ENCODE measurements at places on chromosomes 1 and 21. TPM values are rescaled to one million over a fixed set of nuclear protein-coding genes. Genes with fewer than 3 reads are reported as not detected.

- no peak overlapping the region for H3K4me3 ChIP-seq
- no peak overlapping the region for H3K27ac ChIP-seq
- no peak for DNase-seq
- no peaks in the 10 kb centered on the region for H3K27me3 ChIP-seq
- no peaks in the 10 kb centered on the region for H3K36me3 ChIP-seq
These were observed 10.3 kb downstream of the UTS2 start for GRCh38 chr1:7842517-7842916.

Gene TPTE
- not detected for total RNA-seq

DNA sequence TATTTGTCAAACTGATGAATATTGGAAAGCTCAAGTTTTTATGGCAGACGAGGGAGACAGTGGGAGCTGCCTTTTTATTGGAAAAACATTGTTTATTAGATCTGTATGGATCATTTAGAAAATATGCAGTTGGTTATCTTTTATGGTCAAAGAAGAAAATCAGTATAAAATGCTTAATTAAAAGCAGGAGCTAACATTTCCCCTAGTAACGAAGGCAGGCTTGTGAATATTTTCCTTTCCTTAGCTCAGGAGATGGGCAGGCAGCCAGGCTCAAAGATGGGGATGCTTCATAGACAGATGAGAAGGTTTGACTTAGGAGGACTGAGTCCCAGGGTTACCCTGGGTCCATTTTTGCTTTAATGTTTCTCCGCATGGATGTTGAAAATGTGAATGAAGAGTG, 26.0 kb downstream of the ROR1 start:
- no peaks in the 10 kb centered on the region for H3K4me1 ChIP-seq
- H3K4me3 ChIP-seq, result no peak overlapping the region
- H3K27ac ChIP-seq, result no peak overlapping the region
- DNase-seq, result no peak

GRCh38 chr1:21901473-21901847, 35.6 kb downstream of the HSPG2 start:
- peaks cover 12% of the 10 kb centered on the region for H3K4me1 ChIP-seq
- H3K27me3 ChIP-seq, result no peaks in the 10 kb centered on the region
- no peak for DNase-seq
- no peak overlapping the region for H3K4me3 ChIP-seq
- no peak overlapping the region for H3K27ac ChIP-seq

DNA sequence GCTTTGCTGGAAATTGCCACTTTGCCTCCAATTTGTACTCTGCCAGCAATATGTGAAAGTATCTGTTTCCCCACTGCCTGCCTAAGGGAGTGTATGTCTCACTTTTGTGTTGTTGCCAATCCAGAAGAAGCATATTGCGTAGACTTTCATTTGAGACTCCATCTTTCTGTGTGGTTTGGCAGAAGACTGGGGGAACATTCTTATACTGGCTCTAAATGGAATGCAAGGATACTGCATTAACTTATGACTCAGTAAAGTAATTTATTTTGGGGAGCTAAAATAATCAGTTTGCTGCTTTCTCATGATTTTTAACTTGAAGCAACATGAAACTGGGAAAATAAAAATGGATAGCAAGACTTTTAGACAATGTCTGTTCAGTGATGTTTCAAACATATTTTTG, 107.7 kb upstream of the TMPRSS2 start:
- H3K27ac ChIP-seq, result peak overlapping the region; percentile 15
- H3K36me3 ChIP-seq, result no peaks in the 10 kb centered on the region
- DNase-seq, result no peak
- H3K4me1 ChIP-seq, result peaks cover 4% of the 10 kb centered on the region
- H3K27me3 ChIP-seq, result no peaks in the 10 kb centered on the region

- H3K4me3 ChIP-seq, result no peak overlapping the region
- H3K36me3 ChIP-seq, result no peaks in the 10 kb centered on the region
- peak overlapping the region; percentile 62 for H3K27ac ChIP-seq
- H3K27me3 ChIP-seq, result no peaks in the 10 kb centered on the region
- no peaks in the 10 kb centered on the region for H3K4me1 ChIP-seq
These were observed 64.1 kb downstream of the PEX14 start for GRCh38 chr1:10538646-10539355.

GRCh38 chr1:210372931-210373627, 44.4 kb downstream of the HHAT start:
- no peaks in the 10 kb centered on the region for H3K36me3 ChIP-seq
- no peak for DNase-seq
- no peaks in the 10 kb centered on the region for H3K27me3 ChIP-seq
- H3K27ac ChIP-seq, result no peak overlapping the region
- H3K4me1 ChIP-seq, result no peaks in the 10 kb centered on the region

Gene FMO3
- total RNA-seq, result 3.2 TPM

GRCh38 chr1:203673550-203674411, 47.1 kb downstream of the ATP2B4 start:
- peaks cover 19% of the 10 kb centered on the region for H3K4me1 ChIP-seq
- H3K4me3 ChIP-seq, result no peak overlapping the region
- no peaks in the 10 kb centered on the region for H3K36me3 ChIP-seq
- no peaks in the 10 kb centered on the region for H3K27me3 ChIP-seq
- peak; percentile 57 for DNase-seq

- no peak overlapping the region for H3K4me3 ChIP-seq
- H3K4me1 ChIP-seq, result no peaks in the 10 kb centered on the region
- H3K27me3 ChIP-seq, result no peaks in the 10 kb centered on the region
- no peak overlapping the region for H3K27ac ChIP-seq
These were observed 1628.9 kb upstream of the PRMT6 start for GRCh38 chr1:105427543-105427942.

Gene RPE65
- not detected for total RNA-seq

DNA sequence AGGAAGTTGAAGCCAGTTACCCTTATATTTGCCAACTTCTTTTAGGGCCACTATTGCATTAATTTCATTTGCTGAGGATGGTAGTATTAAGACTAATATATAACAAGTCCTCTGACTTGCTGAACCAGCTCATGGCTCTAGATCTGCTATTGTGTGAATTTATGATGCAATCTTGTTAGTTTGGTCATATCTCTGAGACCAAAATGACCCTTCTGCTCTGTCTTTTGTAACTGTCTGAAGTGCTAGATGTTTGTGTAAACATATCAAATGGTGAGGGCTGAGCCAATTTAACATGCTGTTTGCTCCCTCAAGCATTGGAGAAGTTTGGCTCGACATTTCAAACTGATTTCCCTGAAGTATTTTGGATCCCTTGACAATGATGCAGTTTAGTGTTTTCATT, 106.9 kb upstream of the PTGFR start:
- no peak overlapping the region for H3K27ac ChIP-seq
- no peaks in the 10 kb centered on the region for H3K36me3 ChIP-seq
- H3K27me3 ChIP-seq, result no peaks in the 10 kb centered on the region

DNA sequence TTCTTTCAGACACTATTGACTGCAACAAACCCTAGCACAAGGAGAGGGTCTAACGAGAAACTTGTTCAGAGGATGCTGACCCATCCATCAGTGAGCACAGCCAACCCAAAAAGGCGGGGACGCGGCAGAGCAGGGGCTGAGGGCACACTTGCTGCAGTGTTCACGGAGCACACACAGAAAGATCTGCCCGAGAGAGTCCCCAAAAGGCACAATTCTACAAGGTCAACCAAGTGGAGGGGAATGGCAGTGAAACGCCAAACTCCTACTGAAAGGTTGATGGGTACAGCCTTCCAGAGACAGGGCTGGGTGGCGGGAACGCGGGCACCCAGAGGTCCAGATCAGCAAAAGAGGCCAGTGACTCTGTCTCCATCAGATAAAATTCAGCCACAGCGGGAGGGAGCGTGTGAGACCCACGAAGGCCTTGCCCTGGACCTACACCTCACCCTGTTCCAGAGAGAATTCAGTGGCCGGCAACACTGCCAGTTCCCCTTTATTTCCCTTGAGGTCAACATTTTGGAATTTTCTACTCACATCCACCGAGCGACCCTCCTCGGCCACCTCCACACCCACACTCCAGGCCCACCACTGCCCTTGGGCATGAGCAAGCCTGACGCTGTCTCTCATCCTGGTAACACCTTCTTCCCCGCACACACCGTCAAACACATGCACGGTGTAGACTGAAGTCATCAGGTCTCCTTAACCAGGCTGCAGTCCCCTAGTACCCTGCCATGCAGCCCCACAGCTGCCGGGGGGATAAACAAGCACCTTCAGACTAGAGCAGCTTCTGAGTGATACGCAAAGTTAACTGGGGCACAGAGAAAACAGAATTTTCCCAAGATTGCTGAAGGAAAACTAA, 5.5 kb downstream of the GNG4 start:
- H3K27ac ChIP-seq, result no peak overlapping the region
- H3K4me3 ChIP-seq, result no peak overlapping the region
- no peak for DNase-seq
- peaks cover 6% of the 10 kb centered on the region for H3K4me1 ChIP-seq

Gene GUCA2B
- total RNA-seq, result 35.5 TPM

Gene MIXL1
- total RNA-seq, result not detected

- no peak for DNase-seq
- no peaks in the 10 kb centered on the region for H3K4me1 ChIP-seq
- no peaks in the 10 kb centered on the region for H3K27me3 ChIP-seq
- no peak overlapping the region for H3K4me3 ChIP-seq
These were observed 299.9 kb upstream of the PLD5 start for GRCh38 chr1:242824435-242824834.

- H3K4me1 ChIP-seq, result no peaks in the 10 kb centered on the region
- H3K27me3 ChIP-seq, result no peaks in the 10 kb centered on the region
- no peak overlapping the region for H3K4me3 ChIP-seq
- no peak for DNase-seq
- H3K27ac ChIP-seq, result no peak overlapping the region
These were observed 60.6 kb downstream of the LYST start for GRCh38 chr1:235806123-235806522.

Gene RBM11
- total RNA-seq, result not detected

GRCh38 chr1:33306653-33307493, 14.0 kb downstream of the A3GALT2 start:
- no peaks in the 10 kb centered on the region for H3K36me3 ChIP-seq
- no peak for DNase-seq
- H3K27ac ChIP-seq, result no peak overlapping the region
- no peaks in the 10 kb centered on the region for H3K27me3 ChIP-seq
- H3K4me3 ChIP-seq, result peak overlapping the region; percentile 5

Measured in Peyer's patch (tissue), 4 donors.